ENCODE measurements at places on chromosomes 3 and 15.

- no peak for DNase-seq
Observed at GRCh38 chr3:62287392-62287927, 85.9 kb downstream of the FEZF2 start.

- DNase-seq: no peak
Observed at GRCh38 chr3:145557405-145557804, 603.6 kb downstream of the PLOD2 start.

DNA sequence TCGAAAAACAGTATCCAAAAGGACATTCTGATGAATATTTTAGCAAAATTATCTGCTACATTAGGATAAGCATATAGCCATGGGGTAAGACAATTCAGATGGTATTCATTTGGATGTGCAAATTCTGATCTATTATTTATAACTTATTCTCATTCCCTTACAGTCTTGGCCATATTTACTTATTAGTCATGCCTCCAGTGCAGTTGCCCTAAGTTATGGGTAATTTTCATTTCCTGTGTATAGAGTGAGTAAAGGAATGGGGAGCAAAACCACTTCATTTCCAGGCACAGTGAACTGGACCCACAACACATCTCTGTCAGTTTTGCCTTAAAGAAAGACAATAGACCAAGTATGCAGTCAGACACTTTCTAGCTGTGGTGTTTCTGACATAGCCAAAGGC lies 134.3 kb downstream of the POLQ start:
- DNase-seq: no peak

DNA sequence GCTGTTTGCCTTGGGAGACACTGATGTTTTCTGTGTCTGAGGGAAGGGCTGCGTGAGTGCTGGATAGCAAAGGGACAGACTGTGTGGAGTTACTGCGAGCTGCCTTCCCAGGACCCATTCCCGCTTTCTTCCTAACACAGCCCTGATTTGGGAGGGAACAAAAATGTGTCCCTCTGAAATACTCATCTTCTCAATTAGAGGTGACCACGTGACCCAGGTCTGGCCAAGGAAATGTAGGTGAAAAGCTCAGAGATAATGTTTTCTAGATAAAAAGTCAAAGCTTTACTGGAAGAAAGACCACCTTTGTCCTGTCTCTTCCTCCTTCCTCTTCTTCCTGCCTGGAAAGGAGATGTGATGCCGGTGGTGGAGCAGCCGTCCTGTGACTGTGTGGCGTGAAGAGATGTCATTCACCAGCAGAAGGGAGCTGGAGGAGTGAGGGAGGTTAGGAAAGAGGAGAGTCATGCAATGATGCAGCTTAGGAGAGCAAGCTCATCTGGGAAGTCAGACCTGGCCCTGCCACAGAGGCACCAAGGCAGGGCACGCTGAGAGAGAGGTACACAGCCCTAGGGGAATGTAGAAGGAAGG lies 105.6 kb downstream of the CHSY1 start:
- no peak for DNase-seq

- DNase-seq: peak; percentile 58
Observed at GRCh38 chr15:70632079-70632478, 131.3 kb downstream of the UACA start.

- no peak for DNase-seq
Observed at GRCh38 chr3:69504232-69504631, 118.3 kb upstream of the FRMD4B start.

GRCh38 chr3:43327582-43327979 lies 41.2 kb downstream of the SNRK start:
- DNase-seq: peak; percentile 42

DNA sequence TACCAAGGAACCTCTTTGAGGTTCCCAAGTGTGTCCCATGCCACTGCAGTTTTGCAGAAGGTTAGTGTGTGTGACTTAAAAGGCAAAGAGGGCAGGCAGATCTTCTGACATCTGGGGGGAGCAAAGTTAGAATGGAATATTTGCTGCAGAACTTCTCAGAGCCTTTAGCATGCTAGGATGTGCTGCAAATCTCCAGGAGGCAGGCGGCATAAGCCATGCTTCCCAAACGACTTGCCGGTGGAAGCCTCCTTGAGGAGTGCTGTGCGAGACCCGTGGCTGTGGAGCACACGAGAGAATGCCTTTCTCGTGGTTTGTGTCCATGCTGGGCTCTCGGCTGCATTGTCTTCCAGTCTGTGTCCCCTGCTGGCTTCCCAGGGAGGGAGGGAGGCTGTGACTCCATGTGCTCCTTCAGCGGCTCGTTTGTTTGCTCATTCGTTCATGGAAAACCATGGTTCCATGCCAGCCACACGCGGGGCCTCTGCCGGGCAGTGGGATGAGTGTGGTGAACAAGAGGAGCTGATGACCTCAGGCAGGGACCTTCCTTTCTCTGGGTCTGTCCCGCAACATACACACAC lies 13.8 kb downstream of the HDAC11 start:
- DNase-seq: no peak

DNA sequence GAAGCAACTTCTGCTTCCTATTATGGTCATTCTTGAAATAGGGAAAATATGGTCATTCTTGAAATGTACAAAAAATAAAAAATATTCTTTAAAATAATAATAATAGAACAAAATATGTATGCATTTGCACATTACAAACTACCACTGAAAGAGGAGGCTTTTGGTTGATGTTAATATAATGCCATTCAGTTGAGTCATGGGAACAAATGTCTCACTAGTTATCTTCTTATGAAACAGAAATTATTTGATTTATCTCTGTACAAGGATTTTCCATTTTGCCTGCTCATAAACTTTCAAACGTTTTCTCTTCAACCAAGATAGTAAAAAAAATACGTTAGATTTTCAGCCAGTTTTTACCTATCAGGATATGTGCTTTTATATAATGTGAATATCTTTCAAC lies 1662.7 kb downstream of the OTOL1 start:
- DNase-seq: no peak

GRCh38 chr3:97793420-97794019 lies 28.3 kb upstream of the CRYBG3 start:
- peak; percentile 63 for DNase-seq

- DNase-seq: no peak
Observed at GRCh38 chr3:64539451-64540196, 148.2 kb downstream of the ADAMTS9 start.

DNA sequence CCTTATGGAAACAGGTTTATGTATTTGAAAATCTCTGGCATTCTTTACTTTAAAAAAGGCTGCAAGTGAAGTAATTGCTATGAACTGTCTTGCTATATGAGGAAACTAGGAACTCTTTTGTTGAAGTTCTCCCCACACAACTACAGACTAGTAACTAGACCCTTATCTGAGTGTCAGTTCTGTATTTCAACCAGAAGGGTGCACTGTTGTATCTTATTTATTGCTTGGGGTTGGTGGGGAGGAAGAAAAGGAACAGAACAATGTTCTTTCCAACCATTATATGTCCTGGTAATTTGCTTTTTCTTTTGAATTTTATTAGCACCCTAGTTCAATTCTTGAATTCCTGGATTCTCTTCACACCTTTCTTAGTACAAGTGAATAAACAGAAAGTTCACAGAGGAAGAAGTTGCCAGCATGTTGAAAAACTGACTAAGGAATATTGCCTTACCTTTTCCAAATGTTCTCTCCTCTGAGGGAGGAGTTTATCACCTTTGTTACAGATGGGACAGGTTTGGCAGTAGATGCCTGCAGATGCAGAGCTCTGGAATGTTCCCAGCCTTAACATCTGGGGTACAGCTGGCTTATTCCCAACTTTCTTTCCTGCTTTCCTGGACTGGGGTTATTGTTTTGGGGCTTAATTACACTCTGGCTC lies 162.4 kb upstream of the CFAP20DC start:
- peak; percentile 38 for DNase-seq

- no peak for DNase-seq
Observed at GRCh38 chr3:59013611-59014010, 36.2 kb downstream of the CFAP20DC start.

DNA sequence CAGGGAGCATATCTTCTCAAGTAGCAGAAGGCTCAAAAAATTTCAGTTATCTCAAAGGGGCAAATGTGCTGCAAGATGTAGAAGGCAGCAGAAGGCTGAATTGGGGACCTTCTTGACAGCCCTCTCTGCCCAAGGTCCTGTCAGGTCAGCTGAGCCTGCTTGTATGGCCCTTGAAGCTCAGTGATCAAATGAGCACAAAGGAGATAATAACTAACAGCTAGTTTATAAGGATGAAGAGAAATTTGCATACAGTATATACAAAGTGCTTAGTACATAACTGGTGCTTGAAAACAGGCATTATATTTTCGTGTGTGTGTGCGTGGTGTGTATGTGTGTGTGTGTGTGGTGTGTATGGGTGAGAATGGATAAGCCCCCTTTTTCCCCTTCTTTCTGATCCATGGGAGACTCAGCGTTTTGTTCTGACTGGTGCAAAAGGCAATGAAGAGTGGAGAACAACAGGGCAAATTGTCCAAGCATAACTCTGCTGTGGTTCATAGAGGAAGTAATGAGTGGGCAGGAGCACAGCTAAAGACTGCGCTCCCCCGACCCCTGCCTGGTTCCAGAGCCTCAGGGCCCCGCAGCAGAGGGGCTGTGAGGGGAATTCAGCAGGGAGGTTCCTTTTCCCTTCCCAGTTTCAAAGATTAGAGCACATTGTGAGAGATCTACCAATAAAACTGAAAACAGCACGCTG lies 356.8 kb upstream of the NR2F2 start:
- DNase-seq: peak; percentile 53

- peak; percentile 3 for DNase-seq
Observed at GRCh38 chr3:32045091-32045915, 61.1 kb upstream of the GPD1L start.

GRCh38 chr15:89824607-89824867 lies 9.9 kb upstream of the ANPEP start:
- no peak for DNase-seq

- DNase-seq: no peak
Observed at GRCh38 chr3:177680472-177680821, 483.2 kb upstream of the TBL1XR1 start.

GRCh38 chr15:89089316-89090230 lies 1.3 kb downstream of the ABHD2 start:
- no peak for DNase-seq

GRCh38 chr15:92502930-92503857 lies 109.5 kb downstream of the ST8SIA2 start:
- DNase-seq: no peak

GRCh38 chr3:158520433-158520832 lies 50.6 kb upstream of the MLF1 start:
- no peak for DNase-seq

GRCh38 chr15:73983773-73984172 lies 8.3 kb downstream of the STOML1 start:
- no peak for DNase-seq

GRCh38 chr3:194247350-194247740 lies 103.8 kb downstream of the CPN2 start:
- no peak for DNase-seq

DNA sequence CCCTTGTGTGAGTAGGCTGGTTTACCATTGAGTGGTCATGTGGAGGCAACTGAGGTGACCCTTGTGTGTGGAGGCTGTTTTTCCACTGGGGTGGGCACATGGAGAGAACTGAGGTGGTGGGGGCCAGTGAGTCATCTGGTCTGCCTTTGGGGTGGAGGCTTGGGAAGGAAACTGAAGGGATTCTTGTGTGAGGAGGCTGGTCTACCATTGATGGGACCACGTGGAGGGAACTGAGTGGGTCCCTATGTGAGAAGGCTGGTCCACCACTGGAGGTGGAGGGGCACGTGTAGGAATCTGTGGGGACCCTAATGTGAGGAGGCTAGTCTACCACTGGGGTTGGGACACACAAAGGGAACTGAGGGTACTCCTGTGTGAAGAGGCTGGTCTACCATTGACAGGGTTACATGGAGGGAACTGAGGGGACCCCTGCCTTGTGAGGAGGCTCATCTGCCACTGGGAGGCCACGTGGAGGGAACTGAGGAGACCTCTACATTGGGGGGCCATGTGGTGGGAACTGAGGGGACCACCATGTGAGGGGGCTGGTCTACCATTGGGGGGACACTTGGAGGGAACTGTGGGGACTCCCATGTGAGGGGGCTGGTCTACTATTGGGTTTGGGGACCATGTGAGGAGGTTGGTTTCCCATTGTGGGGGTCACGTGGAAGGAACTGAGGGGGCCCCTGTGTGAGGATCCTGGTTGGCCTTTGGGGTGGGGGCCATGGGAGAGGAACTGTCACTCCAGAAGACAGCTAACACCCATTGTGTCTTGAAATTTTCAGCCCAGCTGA lies 164.5 kb downstream of the WNT7A start:
- peak; percentile 0 for DNase-seq

- DNase-seq: no peak
Observed at GRCh38 chr3:128195369-128195768, 42.1 kb downstream of the EEFSEC start.

DNA sequence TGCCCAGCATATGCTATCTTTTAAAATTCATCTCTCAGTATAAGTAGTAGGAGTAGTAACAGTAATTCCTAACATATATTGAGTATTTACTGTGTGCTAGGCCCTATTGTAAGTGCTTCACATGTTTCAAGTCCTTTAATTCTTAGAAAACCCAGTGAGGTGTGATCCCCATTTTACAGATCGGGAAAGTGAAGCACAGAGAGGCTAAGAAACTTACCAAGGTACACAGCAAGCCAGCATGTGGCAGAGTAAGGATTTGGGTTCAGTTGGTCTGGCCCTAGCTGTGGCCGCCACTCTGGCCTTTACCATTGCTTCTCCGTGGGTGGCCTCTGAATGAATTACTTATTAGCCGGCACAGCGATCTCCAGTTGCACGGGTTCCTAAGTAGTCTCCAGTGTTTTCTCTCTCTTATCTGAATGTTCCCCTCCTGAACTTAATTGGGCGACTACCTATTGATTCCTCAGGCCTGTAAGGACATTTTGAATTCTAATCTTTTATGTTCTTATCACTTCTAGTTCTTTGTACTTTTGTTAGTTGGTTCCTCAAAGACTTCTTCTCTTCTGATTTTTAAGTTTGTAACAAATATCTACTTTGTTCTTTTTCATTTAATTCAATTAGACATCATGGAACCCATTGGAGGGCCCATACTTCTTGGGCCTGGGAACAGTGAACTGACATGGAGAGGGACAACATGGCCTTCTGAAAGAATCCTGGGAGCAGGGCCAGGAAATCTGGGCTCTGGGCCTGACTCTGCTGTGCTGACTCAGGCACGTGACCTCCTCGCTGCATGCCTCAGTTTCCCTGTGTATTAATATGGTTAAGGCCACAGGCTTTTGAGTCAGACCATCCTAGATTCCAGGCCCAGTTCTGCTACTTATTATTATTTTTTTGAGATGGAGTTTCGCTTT lies 11.6 kb downstream of the CLCN2 start:
- DNase-seq: no peak

- no peak for DNase-seq
Observed at GRCh38 chr15:43025150-43025549, 80.7 kb downstream of the UBR1 start.

- DNase-seq: peak; percentile 43
Observed at GRCh38 chr15:65783872-65784271, 8.2 kb downstream of the DENND4A start.
